Activated T-cell treated with anti-CD3 and anti-CD28 coated beads, Interleukin-2, amount 50 U/mL, for 72 hours (primary cell): ENCODE measurements at places on chromosomes 5 and 9. TPM values are rescaled to one million over a fixed set of nuclear protein-coding genes. Genes with fewer than 3 reads are reported as not detected.

IRX1 gene
- total RNA-seq: not detected

DNA sequence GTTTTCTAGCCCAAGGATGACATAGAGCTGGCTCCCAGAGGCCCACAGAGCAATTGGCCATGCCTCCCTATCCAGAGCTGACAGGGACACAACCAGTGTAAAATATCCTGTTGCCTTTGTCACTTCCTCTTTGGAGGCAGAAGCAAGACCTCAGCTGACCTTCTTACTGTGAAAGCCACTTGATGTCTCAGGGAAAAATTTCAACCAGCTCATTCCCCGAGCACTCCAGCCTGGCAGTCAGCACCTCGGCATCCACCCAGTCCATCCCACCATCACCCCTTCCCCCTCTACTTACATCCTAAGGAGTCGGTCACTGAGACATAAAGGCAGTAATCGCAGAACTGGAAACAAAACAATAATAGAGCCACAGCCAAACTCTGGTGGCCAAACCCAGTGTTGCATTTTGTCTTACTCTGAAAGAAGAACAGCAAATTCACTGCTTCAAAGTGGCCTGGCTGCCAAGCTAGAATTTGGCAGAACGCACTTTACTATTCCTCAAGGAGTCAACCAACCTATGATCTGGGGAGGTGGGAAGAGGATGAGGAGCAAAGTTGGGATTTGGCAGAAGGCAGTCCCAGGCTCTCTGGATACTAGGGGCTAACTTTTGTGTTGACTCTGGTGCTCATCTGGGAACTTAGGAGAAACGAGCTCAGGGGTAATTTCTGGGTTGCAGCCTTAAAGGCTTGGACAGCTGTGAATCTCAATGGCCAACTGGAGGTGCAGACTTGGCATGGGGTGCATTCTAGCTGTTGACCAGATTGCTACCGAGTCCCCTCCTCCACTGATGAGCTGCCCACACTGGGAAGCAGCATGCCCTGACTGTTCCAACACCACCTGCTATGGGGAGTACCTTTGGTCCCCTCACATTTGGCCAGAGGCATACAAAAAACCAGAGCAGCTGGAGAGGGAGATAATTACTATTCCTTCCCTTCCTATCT, 13.6 kb downstream of the NIPAL4 start:
- peaks cover under 1% of the 10 kb centered on the region for H3K4me1 ChIP-seq
- no peak for DNase-seq
- H3K36me3 ChIP-seq: peaks cover 5% of the 10 kb centered on the region
- no peaks in the 10 kb centered on the region for H3K27me3 ChIP-seq
- peak overlapping the region; percentile 66 for H3K27ac ChIP-seq

DNA sequence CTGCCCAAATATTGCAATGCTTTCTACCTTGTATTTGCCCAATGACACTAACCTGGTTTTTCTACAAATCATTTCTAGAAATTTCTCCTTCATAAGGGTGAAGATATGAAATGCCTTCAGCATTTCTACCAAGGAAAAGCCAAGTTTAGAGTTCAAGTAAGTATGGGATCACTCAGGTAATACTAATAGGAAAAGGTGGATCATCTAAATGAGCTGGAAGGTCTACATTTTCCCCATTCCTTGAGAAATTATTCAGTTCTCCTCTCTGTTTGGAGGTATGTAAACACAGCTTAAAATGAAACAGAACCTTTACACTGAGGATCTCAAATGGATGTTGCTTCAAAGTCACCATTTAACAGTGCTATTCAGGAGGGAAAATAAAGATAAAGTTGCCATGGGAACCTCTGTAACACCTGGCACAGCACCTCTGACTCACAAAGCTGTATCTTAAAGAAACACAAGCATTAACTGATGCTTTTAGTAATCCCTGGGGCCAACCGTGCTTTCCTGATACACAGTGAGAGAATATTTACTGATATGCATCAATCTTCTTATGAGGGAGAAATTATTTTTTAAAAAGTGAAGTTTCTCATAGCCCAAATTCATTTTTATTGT, 161.3 kb downstream of the DRD1 start:
- no peak overlapping the region for H3K4me3 ChIP-seq
- no peak for DNase-seq
- H3K27ac ChIP-seq: no peak overlapping the region
- H3K36me3 ChIP-seq: no peaks in the 10 kb centered on the region

GRCh38 chr9:114847492-114848417, 41.9 kb upstream of the TNFSF15 start:
- H3K27ac ChIP-seq: no peak overlapping the region
- no peak overlapping the region for H3K4me3 ChIP-seq
- H3K36me3 ChIP-seq: no peaks in the 10 kb centered on the region
- H3K27me3 ChIP-seq: no peaks in the 10 kb centered on the region
- no peak for DNase-seq
- H3K4me1 ChIP-seq: peaks cover 29% of the 10 kb centered on the region
